ENCODE measurements at places on chromosomes 4 and X. TPM values are rescaled to one million over a fixed set of nuclear protein-coding genes. Genes with fewer than 3 reads are reported as not detected.

GRCh38 chr4:139692309-139693012, 26.8 kb downstream of the MGST2 start:
- DNase-seq: no peak
- no peak overlapping the region for H3K27ac ChIP-seq
- H3K27me3 ChIP-seq: no peaks in the 10 kb centered on the region
- H3K36me3 ChIP-seq: peaks cover 39% of the 10 kb centered on the region

GRCh38 chr4:164204434-164204833, 549.5 kb upstream of the SMIM31 start:
- no peaks in the 10 kb centered on the region for H3K27me3 ChIP-seq
- no peak overlapping the region for H3K4me3 ChIP-seq
- no peaks in the 10 kb centered on the region for H3K4me1 ChIP-seq
- DNase-seq: no peak

DNA sequence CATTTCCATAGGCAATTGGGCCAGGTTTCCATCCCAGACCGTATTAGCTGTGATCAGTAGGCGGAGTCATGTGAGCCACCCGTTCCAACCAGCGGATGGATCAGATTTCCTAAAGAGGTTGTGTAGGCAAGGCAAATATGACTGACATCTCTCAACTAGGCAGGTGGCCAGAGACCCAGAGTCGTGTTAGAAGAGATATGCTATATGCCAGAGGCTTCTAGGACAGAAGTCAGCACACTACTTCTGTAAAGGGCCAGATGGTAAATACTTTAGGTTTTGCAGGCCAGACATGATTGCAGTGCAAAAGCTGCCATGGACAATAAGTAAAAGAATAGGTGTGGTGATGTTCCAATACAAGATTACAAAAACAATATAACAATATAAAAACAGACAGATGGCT, 788.4 kb downstream of the RPA4 start:
- no peak overlapping the region for H3K4me3 ChIP-seq
- no peak overlapping the region for H3K27ac ChIP-seq
- no peak for DNase-seq
- no peaks in the 10 kb centered on the region for H3K27me3 ChIP-seq
- H3K4me1 ChIP-seq: no peaks in the 10 kb centered on the region

- no peaks in the 10 kb centered on the region for H3K36me3 ChIP-seq
- peaks cover 25% of the 10 kb centered on the region for H3K4me1 ChIP-seq
- DNase-seq: no peak
- H3K4me3 ChIP-seq: no peak overlapping the region
Observed at GRCh38 chr4:5845035-5845905, 47.6 kb downstream of the CRMP1 start.

DNA sequence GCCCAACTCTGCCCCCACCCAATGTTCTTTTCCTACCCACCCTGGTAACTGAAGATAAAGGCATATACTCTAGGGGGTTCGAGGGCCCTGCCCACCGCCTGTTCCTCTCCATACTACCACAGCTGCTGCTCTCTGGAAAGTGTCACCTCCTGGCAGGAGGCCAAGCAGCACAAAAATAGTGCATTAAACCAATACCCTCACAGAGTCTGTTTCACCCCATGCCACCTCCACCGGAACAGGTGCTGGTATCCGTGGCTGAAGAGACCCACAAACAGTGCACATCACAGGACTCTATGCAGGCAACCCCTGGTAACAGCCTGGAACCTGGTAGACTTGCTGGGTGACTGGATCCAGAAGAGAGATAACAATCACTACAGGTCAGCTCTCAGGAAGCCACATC, 85.1 kb upstream of the CTSO start:
- DNase-seq: no peak
- H3K27me3 ChIP-seq: no peaks in the 10 kb centered on the region
- H3K4me3 ChIP-seq: no peak overlapping the region
- H3K36me3 ChIP-seq: no peaks in the 10 kb centered on the region

DNA sequence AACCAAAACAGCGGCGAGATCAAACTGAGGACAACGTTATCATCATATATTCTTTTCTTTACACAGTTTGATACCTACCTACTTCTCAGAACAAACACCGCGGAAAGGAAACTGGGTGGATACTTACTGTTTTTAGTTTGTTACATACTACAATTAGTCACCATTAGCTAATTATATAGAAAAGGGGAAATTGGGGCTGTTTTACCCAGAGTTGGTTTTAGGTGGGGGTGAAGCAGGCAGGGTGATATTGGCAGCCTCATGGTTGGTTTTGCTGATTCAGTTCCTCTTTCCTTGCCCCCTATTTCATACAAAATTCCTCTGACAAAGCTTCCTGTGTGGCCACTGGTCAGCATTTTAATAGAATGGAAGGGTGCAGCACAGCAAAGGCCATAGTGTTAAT, 77.8 kb downstream of the SORBS2 start:
- H3K4me3 ChIP-seq: no peak overlapping the region
- H3K27me3 ChIP-seq: no peaks in the 10 kb centered on the region

- peaks cover 28% of the 10 kb centered on the region for H3K4me1 ChIP-seq
- H3K36me3 ChIP-seq: no peaks in the 10 kb centered on the region
- H3K4me3 ChIP-seq: no peak overlapping the region
- H3K27me3 ChIP-seq: no peaks in the 10 kb centered on the region
- DNase-seq: no peak
- no peak overlapping the region for H3K27ac ChIP-seq
Observed at GRCh38 chr4:71214578-71214977, 124.2 kb upstream of the SLC4A4 start.

- no peaks in the 10 kb centered on the region for H3K27me3 ChIP-seq
- DNase-seq: no peak
- no peak overlapping the region for H3K27ac ChIP-seq
Observed at GRCh38 chr4:67575232-67576058, 16.9 kb downstream of the STAP1 start.

DNA sequence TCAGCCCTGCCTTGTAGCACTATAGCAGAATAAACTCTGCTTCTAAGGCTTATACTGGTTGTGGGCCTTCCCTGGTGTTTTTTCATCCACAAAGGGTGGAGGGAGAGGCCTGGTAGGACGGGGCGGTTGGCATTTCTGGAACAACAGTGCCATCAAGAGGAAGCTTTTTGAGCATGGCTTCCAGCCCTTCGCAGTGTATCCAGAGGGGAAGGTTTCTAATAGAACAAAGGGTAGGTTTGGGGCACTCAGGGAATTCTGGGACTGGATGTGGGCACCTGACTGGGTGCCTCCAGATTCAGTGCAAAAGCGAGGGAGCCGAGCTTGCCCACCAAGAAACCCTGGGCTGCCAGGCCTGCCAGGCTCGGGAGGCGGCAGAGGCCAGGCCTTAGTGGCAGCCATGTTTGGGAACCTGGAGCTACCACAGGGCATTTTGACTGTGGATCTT, 229.6 kb upstream of the AGTR2 start:
- no peak overlapping the region for H3K4me3 ChIP-seq
- no peak overlapping the region for H3K27ac ChIP-seq
- no peaks in the 10 kb centered on the region for H3K27me3 ChIP-seq

The CTAG2 gene
- total RNA-seq: not detected

The ZDHHC15 gene
- not detected for total RNA-seq

The SYTL4 gene
- 26.1 TPM for total RNA-seq
